ENCODE measurements at places on chromosomes 13 and 19.

DNA sequence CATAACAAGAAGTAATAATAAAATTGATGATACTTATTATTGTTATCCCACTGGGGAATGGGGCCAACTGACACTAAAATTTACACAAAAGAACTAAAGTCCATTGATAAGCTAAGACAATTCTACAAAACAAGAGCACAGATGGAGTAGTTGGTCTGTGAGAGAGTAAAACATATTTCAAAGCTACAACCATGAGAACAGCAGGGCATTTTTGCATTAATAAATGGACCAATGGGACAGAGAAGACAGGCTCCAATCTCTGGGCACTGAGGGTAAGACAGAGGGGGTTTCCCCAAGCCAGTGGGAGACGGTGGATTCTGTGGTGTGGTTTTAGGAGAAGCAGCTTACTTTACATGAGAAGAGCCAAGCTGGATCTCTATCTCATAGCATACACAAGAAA, 14.4 kb downstream of the KANK2 start:
- no peak for DNase-seq

DNA sequence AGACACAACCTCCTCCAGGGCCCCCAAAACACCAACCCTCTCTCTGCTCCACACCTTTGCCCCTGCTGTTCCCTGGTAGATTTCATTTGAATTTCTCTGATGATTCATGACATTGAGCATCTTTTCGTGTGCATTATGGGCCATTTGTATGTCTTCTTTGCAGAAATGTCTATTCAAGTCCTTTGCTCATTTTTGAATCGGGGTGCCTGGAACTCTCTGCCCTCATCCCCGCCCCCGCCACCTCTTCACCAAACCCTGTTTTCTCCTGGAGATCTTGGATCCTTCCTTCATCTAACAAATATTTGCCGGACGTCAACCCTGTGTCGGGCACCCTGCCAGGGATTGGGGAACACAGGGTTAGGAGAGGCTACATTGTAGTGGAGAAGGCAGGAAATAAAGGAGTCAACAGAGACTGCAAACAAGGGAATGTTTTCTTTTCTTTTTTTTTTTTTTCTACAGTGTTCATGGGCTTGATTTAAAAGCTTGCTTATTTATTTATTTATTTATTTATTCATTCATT, 25.5 kb upstream of the SLC1A5 start:
- peak; percentile 36 for DNase-seq

- no peak for DNase-seq
Observed at GRCh38 chr19:45186509-45187334, 8.1 kb downstream of the BLOC1S3 start.

- no peak for DNase-seq
Observed at GRCh38 chr19:46466536-46467196, 4.7 kb downstream of the PNMA8A start.

DNA sequence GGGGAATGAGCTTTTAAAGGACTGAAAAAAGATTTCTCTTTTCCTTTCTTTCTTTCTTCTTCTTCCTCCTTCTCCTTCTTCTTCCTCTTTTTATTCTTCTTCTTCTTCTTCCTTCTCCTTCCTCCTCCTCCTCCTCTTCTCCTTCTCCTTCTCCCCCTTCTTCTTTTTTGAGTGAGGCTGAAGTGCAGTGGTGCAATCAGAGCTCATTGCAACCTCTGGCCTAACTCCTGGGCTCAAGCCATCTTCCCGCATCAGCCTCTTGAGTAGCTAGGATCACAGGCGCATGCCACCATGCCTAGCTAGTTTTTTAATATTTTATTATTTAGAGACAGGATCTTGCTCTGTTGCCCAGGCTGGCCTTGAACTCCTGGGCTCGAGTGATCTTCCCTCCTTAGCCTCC, 120.9 kb upstream of the KL start:
- no peak for DNase-seq

All from HuH-7.5 (cell line).